Activated CD4-positive, alpha-beta T cell treated with anti-CD3 and anti-CD28 coated beads, Interleukin-2, Interleukin-6, amounts not matched to agents 100 ng/mL and 50 ng/mL, durations not matched to agents 16 hours and 8 hours (primary cell): ENCODE measurements at places on chromosomes 4 and X.

GRCh38 chr4:150609131-150609530, 27.2 kb downstream of the MAB21L2 start:
- no peak for DNase-seq

DNA sequence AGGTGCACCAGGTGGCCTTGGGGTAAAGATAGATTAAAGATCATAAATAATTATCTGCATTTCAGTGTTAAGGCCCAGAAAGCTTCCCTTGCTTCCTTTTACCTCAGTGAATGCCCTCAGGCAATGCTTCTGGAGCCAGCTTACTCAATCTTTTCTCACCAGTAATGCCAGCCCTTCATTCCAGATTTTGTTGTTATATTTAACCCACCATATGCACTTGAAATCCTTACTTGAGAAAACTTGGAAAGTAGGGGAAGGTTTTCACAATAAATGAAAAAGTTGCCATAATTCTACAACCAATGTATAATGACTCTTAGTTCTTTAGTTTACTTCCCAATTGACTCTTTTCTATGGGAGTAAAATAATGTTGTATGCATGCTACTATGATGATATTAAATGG, 17.1 kb upstream of the PBDC1 start:
- no peak for DNase-seq

- no peak for DNase-seq
Measured at GRCh38 chrX:83997781-83998180, 136.8 kb downstream of the CYLC1 start.

DNA sequence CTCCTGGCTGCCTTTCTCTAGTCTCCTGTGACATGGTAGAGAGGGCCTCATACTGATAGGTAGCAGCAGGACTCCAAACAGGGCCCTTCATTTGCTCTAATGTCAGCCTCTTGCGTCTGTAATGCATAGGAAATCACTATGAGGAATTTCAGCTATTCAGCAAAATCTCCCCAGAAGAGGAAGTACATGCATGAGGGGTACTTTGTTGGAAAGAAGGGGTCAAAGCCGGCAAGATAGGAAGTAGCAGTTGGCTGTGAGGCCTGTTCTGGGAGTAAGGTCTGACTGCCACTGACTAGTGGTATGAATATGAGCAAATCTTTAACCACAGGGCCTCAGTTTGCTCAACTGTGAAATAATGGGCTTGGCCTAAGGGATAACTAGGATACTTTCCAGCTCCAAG, 283.2 kb downstream of the ARHGAP10 start:
- DNase-seq, result no peak

DNA sequence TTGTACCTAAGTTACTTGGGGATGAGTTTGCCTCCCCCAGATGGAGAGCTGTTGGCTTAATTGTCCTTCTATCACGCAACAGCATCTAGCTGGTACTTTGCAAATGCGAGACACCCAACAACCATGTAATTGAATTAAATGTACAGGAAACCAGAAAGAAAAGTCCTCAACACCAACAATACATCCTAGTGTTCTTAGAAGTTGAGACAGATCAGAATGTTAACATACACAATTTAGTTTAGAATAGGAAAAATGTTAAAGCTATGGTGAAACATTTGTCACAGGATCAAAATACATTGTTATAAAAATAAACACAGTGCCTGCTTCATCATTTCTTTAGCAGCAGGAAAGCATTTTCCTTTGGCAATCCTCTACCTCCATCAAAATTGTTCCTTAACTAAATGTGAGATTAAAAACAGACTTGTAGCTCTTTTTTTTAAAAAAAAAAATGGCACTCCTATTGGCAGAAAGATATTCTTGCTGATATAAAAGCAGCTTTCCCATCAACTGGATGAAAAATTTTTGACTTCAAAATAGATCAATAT, 163.1 kb upstream of the MID1 start:
- DNase-seq, result no peak

DNA sequence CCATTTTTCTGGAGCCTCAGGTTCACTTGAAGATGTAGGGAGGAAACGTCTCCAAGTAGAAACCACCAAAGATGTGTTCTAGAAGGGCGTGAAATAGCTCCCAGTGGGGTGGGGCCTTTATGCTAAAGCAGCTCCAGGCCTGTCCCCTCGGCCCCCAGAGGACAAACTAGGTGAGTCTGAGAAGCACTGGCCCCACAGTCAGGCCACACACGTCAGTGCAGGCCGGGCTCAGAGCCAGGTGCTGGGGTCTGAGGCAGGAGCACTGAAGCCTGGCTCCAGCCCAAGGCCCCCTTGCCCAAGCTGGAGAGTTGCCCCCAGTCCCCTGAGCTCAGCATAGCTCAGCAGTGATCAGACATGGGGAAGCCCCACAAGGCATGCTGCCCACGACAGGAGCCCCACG, 95.4 kb upstream of the PSAPL1 start:
- DNase-seq, result no peak

DNA sequence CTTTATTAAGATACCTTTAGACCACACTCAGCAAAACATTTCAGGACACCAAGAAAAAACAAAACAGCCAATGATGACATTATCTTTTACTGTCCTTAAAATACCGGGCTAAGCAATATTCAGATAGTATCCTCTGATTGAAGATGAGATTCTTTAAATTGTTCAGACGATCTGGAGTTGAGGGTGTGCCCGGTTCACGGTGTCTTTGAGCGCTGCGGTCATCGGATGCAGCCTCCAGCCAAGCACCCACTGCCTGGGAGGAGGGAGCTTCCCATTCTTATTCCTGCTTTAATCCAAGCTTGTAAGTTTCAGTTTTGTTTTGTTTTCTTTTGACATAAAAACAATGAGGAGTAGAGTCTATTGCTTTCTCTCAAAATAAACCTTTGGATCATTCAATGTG, 14.1 kb downstream of the FAM149A start:
- DNase-seq, result no peak

GRCh38 chrX:81120258-81120935, 81.3 kb downstream of the HMGN5 start:
- no peak for DNase-seq

- no peak for DNase-seq
Measured at GRCh38 chr4:186584912-186585311, 29.5 kb upstream of the MTNR1A start.

DNA sequence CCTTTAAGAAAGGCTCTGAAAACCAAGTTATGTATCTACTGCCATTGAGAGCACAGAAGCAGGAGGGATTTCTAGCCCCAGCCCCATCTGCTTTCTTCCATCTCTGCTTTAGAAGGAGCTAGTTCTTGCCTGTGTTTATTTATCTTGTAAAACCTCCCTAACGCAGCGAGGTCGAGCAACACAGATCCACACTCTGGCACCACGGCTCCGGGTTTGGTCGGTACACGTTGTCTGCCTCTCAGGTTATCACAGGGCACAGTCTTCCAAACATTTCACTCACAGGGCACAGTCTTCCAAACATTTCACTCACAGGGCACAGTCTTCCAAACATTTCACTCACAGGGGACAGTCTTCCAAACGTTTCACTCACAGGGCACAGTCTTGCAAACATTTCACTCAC, 69.7 kb upstream of the TLR3 start:
- no peak for DNase-seq

- DNase-seq, result no peak
Measured at GRCh38 chrX:9326369-9326768, 138.5 kb upstream of the TBL1X start.

DNA sequence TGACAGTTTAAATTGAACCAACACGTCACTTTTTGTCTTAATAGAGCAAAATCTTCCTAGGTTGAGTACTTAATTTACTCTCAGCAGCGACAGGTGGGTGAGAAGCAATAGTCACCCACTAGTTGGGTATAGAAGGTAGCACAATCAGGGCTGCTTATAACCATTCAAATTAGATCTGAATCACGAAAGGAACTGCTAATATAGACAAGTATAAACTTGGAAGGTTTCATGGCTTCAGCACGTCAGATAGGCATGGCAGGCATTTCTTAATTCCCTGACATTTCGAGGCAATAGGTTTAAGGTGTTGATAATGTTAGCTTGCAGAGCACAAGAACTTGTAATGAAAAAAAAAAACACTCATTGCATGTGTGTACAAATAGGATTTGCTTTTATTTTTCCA, 853.4 kb downstream of the PCDH7 start:
- DNase-seq, result no peak

DNA sequence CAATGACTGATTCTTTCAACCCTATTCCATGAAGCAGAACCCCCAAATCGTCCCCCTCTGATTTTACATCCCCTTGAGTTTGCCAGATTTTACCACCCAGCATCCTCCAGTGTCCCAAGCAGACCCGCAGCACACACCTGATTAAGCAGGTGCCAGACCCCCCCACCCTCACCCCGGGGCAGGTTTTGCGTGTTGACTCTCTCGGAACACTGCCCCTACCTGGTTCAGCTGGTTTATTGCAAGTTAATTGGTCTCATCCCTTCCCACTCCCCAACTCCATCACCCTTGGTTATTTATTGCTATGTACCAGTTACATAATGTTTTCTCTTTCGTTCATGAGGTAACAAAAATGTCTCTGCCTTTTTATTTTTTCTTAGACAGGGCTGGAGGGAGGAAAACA, 258.4 kb downstream of the BCOR start:
- no peak for DNase-seq

DNA sequence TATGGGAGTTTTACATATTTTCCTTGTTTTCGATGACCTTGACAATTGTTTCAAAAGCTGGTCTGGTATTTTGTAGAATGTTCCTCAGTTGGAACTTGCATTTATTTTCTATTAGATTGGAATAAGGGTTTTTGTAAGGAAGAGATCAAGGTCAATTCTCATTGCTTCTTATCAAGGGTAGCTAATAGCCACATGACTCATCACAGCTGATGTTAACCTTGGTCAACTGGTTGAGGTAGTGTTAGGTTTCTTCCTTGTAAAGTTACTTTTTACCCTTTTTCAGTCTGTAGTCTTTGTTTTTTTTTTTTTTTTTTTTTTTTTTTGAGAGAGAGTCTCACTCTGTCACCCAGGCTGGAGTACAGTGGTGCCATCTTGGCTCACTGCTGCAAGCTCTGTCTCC, 257.2 kb downstream of the SNCA start:
- DNase-seq, result no peak

DNA sequence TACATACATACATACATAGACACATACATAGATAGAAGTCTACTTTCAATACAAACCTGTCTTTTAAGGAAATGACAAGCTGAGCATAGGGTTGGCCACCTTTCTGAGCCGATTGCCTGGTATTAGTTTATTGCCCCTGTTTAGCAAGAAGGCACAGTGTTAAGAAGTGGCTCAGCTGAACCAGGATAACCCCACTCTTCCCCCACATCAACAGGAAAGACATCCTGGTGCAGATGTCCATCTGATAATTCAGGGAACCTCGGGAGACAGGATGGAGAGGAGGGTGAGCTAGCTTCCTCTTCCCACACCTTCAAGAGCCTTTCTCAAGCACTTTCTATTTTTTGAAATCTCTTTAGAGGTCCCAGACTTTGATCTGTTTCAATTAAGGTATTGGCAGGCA, 52.3 kb downstream of the PKD2 start:
- no peak for DNase-seq

DNA sequence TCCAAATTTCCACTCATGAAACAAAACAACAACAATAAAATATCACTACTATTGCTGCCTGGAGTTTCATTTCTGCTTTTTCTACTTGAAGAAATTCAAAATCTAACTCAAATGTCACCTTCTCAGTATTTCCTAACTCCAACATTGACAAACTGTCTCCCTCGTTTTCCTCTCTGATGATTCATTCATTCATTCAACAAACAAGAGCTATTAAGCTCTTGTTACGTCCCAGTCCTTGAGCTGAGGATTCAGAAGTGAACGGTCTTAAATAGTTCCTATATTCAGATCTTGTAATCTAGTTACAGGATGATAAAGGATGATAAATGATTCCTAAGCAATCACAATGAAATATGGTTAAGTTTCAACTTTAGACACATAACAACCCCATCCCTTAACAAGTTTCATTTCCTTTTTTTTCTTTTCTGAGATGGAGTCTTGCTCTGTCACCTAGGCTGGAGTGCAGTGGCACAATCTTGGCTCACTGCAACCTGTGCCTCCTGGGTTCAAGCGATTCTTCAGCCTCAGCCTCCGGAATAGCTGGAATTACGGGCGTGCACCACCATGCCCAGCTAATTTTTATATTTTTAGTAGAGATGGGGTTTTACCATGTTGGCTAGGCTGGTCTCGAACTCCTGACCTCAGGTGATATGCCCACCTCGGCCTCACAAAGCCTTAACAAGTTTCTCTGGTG, 1.7 kb downstream of the SLC9B2 start:
- no peak for DNase-seq

- no peak for DNase-seq
Measured at GRCh38 chr4:124304941-124305340, 407.6 kb downstream of the ANKRD50 start.

- DNase-seq, result no peak
Measured at GRCh38 chr4:147194114-147194513, 248.4 kb upstream of the TTC29 start.

DNA sequence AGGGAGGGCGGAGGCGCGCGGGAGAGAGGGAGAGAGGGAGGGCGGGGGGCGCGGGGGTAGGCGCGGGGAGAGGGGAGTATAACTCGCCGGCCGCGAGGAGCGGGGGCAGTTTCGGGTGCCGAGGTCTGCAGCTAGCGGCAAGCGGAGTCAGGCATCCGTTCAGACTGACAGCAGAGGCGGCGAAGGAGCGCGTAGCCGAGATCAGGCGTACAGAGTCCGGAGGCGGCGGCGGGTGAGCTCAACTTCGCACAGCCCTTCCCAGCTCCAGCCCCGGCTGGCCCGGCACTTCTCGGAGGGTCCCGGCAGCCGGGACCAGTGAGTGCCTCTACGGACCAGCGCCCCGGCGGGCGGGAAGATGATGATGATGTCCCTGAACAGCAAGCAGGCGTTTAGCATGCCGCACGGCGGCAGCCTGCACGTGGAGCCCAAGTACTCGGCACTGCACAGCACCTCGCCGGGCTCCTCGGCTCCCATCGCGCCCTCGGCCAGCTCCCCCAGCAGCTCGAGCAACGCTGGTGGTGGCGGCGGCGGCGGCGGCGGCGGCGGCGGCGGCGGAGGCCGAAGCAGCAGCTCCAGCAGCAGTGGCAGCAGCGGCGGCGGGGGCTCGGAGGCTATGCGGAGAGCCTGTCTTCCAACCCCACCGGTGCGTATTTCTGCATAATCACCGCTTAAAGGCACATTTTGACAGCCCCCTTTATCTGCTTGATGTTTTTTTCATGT, at the start of gene POU4F2:
Gene POU4F2, plus strand, starts transcription at position 108 of the 720 bp plus-strand sequence. Its CDS starts 248 bp downstream, at position 356.
- DNase-seq, result peak; percentile 23

GRCh38 chr4:69881173-69881773, 21.3 kb upstream of the SULT1E1 start:
- peak; percentile 32 for DNase-seq

- no peak for DNase-seq
Measured at GRCh38 chr4:56477192-56477702, 9.8 kb downstream of the SRP72 start.

DNA sequence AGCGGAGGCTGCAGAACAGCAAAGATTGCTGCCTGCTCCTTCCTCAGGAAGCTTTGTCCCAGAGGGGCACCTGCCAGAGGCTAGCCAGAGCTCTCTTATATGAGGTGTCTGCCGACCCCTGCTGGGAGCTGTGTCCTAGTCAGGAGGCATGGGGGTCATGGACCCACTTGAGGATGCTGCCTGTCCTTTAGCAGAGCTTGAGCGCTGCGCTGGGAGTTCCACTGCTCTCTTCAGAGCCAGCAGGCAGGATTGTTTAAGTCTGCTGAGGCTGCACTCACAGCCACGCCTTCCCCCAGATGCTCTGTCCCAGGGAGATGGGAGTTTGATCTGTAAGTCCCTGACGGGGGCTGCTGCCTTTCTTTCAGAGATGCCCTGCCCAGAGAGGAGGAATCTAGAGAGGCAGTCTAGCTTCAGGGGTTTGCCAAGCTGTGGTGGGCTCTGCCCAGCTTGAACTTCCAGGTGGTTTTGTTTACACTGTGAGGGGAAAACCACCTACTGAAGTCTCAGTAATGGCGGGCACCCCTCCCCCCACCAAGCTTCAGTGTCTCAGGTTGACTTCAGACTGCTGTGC, 10.9 kb downstream of the DCK start:
- peak; percentile 39 for DNase-seq

- DNase-seq, result no peak
Measured at GRCh38 chrX:71184092-71184491, 38.9 kb upstream of the GJB1 start.
